ENCODE measurements at places on chromosomes 1 and 21.

- DNase-seq: no peak
These were observed 32.2 kb downstream of the OPTC start for GRCh38 chr1:203526130-203526529.

GRCh38 chr1:32883338-32884031, 2.8 kb upstream of the HPCA start:
- no peak for DNase-seq

DNA sequence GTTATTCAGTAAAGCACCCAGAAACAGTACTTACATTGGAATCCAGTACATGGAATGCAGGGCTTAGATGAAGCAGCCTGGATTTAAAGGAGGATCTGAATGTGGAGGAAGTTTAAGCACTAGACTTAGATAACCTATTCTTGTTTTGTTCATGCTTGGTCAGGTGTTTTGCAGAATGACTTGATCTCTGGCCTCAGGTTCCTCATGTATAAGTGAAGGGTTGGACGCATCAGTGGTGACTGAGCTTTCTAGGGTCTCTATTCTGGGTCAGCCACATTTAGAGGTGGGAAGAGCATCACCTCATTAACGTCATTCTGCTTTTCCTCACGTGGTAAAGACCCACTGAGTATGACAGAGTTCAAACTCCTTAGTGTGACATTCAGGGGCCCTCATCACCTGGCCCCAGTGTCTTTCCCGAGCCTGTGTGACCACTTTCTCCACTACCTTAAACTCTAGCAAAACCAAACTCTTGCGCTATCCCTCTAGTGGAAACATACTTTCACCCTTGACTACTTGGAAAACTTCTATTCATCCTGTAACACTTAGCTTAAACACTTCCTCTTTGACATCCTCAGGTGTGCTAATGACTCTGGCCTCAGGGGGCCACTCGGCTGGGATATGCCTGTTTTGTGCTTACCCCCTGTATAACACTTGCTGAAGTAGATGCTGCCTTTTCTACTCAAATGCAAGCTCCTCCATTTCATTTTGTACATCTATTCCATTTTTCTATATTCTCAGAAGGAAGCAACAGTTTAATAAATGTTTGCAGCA, 871 bp upstream of the ERICH3 start:
- peak; percentile 39 for DNase-seq

DNA sequence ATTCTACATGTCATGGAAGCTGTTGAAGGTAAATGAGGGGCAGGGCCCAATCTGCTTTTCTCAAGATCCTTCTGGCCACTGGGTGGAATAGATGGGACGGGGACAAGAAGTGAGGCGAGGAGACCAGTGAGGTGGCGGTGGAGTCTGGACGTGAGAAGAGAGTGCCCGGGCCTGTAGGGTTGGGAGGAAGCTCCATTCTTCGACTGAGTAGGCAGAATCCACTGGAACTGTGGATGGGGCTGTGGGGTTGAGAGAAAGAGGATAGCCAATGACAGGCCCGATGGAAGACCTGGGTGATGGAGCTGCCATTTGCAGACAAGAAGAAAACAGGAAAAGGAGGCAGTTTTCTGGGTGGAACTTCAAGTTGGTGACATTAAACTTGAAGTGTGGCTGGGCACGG, 10.3 kb downstream of the SLC1A7 start:
- no peak for DNase-seq

DNA sequence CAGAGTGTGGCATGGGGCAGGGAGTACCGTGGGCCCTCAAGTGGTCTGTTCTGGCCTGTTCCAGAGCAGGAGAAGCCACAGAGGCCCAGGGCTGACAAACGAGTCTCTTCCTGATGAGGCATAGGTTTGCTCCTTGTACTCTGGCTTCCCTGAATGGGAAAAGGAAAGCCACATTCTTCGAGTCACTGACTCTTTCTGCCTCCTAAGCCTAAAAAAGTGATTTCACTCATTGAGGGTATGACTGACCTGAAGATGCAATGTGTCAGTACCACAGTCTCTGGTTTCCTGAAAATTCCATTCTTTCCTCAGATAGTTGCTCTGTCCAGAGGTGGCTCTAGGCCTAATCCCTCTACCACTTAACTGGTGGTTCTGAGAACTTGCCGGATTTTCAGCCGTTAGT, 92.3 kb downstream of the KCNN3 start:
- DNase-seq: no peak

DNA sequence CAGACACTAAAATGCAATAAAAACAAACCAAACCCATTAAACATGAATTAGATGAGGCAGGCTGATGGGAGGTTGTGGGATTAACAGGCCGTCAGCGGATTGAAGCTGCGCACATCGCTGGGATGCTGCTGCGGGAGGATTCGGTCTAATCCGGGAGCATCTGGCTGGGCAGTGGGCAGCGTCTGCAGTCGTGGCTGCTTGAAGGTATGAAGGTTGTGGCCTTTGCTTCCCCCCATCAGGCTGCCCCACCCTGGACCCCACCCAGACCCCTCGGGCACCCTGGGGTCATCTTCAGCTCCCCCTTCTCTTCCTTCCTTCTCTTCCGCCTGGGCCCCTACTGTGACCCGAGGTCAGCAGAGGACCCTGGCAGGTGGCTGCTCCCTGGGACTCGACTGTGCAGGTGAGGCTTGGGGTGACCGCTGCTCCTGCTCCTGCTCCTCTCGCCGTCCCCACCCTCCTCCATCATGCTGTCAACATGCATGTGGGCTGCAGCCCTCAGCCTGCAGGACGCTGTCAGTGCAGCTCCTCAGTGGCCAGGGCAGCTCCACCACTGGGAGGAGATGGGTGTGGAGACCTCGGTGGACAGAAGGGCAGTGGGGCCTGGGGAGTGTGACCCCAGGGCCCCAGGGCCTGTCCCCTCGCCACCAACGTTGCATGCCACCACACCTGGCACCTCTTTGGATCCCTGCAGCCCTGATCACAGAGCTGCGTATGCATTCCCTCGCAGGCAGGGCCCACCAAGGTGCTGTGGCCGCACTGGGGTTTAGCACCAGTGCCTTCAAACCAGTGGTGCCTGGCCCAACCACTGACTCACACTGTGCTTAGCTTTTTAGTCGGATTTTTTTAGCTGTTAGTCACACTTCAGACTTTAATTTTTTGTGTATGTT, 112.2 kb upstream of the COL6A1 start:
- no peak for DNase-seq

DNA sequence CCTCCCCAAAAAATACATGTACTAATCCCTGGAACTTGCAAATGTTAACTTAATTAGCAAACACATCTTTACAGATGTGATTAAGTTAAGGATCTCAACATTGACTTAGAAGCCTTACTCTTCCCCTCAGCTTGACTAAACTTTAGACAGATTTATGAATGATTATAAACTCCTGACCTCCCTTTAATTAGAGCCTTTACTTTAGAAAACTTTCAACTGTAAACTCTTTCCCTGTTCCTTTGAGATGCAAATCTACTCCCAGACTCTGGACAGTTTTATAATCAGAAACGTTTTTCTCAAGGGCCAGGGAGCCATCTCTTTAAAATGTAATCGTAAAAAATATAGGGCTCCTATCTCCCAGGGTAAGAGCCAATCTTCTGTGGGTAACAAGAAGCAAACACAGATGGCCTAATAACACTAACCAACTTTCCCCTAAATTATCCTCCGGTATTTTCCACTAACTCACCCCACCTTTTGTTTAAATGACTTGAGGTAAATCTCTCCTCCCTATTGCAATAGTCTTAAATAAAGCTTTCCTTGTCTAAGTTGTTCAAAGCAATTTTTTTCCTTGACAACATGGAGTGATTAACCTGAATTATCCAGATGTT, 284.1 kb downstream of the BRINP3 start:
- DNase-seq: no peak

DNA sequence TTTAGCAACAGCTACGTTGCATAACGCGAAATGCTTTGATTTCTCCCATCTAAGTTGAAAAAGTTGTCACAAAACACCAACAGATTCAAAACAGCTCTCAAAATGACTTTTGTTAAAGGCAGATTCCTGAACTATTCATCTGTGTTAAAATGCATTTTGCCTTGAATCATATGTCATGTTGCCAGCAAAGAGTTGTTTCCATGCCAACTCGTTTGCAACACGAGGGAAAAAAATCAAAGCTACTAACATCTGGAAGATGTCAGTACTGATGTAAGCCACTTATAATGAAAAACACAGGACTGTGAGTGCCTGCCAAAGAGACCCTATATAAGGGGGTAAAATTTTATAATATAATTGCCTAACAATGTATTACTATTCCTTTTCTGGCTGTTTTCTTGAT, 182.7 kb upstream of the PTBP2 start:
- DNase-seq: no peak

DNA sequence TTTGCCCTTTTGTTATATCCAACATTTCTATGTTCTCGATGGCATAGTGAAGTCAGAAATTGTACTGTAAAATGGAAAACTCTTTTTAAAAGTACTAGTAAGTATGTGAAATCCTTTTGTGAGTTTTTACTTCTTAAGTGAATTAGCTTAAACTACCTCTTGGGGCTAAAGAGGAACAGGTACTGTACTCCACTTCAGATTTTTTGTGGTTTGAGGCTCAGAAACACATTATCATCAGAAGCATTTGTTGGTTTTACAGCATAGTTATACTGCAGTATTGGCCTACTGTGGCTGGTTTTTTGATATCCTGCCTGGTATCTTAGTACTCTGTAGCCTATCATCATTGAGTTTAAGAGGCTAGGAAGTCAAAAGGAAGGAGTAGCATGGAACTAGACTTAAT, 117.2 kb downstream of the NRDC start:
- no peak for DNase-seq

DNA sequence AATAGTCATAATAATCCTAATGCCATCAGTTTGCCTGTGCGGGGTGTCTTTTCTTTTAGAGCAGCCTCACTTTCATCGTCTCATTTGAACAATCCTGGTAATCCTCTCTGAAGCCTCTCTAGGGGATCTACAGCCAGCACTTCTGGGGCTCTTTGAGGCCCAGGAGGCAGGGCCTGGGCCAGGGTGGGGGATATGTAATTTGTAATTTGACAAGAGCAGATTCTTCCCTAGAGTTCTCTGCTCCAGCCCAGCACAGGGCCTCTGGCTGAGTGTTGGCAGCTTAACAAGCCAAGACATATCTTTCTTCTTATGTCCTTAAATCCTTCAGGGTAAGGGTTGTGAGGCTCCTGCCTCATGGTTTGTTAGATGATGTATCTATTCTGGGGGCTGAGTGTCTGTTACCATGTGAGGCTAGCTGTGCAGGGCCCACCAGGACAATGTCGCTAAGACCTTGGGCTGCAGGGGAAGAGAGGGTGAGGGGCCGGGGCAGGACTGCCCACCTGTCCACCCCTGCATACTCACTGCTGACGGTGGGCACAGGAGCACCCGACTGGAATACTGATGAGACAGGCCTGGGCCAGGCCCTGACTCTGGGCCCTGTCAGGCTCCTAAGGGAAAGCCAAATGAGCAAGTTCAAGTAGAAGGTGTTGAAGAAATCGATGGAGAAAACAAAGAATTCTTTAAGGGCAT, 45.3 kb upstream of the PARP1 start:
- DNase-seq: no peak

DNA sequence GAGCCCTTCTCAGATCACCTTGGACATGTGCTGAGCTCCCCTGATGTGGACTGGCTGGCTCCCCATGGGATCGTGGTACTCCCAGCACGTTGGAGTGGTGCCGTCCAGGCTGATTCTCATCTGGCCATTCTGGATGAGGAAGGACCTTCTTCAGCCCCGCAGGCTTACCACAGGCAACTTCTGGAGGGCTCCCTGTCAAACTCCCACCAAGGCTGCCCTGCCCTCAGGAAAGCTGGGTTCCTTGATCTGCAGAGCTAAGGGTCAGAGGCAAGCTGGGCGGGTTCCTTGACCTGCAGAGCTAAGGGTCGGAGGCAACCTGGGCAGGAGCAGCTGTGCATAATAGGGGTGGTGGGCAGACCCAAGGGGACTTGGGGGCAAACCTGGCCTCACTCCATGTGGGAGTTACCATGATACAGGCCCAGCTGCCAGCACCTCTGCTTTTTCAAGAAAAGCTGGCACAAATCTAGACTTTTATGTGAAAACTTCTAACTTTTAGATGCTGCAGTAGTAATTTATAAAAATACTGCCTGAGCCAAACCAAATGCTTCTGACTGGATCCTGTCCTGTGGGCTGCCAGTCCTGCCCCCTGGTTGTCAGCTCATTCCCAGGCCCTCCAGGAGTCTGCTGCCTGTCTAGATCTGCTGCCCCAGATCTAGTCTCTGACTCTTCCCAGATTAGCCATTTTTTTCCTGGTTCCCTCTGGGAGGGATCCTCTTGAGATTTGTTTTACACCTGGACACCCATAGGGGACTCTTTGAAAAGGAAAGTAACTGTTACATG, 5.6 kb upstream of the THEM5 start:
- DNase-seq: no peak

GRCh38 chr1:42922687-42923366, 35.8 kb downstream of the SLC2A1 start:
- peak; percentile 85 for DNase-seq

DNA sequence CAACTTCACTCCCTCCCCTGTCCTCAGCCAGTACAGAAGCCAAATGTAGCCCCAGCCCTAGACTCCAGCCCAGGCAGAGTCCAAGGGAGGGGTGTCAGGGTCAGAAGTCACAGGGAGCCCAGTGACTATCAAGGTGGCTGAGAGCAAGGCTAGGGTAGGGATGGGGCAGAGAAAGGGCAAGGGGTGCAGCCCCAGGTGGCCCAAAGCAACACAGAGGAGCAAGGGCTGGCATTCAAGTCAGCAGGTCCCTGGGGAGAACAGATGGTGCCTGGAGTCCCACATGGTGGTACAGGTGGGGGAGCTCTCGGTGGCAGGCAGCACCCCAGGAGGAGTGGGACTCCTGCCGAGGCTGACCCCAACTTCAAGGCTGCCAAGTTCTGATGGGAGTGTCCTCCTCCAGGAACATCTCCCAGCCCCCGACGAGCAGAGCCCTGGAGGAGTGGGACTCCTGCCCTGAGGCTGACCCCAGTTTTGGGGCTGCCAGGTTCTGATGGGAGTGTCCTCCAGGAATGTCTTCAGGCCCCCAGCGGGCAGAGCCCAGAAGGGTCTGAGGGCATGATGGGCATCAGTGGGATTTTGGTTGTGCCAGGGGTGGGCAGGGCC, 3.7 kb upstream of the DVL1 start:
- DNase-seq: no peak

- DNase-seq: peak; percentile 49
These were observed at the start of gene PIK3CD for GRCh38 chr1:9651565-9652378. Gene PIK3CD, plus strand, starts transcription at chr1:9651731. Its CDS starts 58,725 bp downstream, at chr1:9710456.

- peak; percentile 62 for DNase-seq
These were observed at the start of gene TNFRSF8 for GRCh38 chr1:12063141-12064072. Gene TNFRSF8, plus strand, starts transcription at chr1:12063303. Its CDS starts 296 bp downstream, at chr1:12063599.

DNA sequence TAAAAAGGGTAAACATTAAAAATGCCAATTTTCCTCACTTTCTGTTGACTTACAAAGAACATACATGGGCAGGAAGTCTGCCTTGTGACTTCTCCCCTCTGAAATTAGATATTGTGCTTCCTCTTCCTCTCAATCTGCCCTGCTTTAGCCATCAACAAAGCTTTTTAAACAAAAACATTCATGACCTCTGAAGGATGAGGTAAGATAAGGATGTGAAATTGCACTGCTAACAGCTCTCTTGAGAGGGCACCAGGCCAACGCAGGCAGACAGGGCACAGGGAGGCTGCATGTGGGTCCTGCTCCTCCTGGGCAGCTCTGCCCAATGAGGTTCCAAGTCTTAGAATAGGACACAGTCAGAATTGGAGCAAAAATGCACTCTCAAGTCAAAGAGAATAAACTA, 62.1 kb downstream of the DEGS1 start:
- DNase-seq: no peak
